ENCODE measurements at places on chromosomes 16 and 17.
A peak's percentile ranks its signal among the peaks of the same experiment; 100 is the strongest.

GRCh38 chr17:78019976-78020716, 61.6 kb downstream of the TNRC6C start:
- no peak for DNase-seq

GRCh38 chr16:19994466-19995170, 79.1 kb downstream of the GPR139 start:
- no peak for DNase-seq

GRCh38 chr16:64225036-64225435, 896.8 kb downstream of the CDH11 start:
- DNase-seq, result no peak

GRCh38 chr16:75464122-75464918, at the start of gene TMEM170A:
TSS of gene TMEM170A (minus strand) at chr16:75464689. CDS start at chr16:75464600, 89 bp downstream.
- DNase-seq, result peak; percentile 93

DNA sequence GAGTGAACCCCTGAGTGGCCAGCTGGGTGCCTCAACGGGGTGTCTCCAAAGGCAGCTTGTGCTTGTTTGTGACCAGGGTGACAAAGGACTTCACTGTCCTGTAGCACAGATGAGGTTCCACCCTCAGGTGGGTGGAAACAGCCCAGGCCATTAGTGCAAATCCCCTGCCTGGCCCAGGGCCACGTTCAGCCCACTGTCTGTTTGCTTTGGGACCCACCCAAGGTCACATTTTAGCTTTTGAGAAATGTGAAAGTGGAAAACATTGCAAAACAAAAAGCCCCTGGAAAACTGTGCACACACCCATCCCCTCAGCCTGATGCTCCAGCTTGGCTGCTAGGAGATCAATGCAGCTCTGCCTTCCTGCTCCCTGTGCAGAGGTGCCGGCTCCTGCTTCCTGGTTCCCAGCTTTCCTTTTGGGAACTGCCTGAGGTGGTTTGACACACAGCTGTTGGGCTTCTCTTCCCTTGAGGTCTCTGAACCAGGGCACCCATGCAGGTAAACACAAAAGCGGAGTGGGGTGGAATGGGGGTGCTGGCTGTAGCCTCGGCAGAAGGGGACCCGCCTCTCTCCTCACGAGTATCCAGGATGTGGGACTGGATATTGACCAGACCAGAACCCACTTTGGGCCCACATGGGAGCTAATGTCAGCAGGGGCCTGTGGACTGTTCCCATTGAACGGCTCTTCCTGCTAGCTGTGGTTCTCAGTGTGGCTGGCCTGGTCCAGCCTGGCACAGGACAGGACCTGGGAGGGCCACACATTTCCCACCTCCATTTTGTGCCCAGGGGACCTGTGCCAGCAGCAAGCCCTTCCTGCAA, 7.9 kb upstream of the SPHK1 start:
- no peak for DNase-seq

- DNase-seq, result no peak
Measured at GRCh38 chr17:66583112-66583748, 251.7 kb upstream of the CACNG5 start.

DNA sequence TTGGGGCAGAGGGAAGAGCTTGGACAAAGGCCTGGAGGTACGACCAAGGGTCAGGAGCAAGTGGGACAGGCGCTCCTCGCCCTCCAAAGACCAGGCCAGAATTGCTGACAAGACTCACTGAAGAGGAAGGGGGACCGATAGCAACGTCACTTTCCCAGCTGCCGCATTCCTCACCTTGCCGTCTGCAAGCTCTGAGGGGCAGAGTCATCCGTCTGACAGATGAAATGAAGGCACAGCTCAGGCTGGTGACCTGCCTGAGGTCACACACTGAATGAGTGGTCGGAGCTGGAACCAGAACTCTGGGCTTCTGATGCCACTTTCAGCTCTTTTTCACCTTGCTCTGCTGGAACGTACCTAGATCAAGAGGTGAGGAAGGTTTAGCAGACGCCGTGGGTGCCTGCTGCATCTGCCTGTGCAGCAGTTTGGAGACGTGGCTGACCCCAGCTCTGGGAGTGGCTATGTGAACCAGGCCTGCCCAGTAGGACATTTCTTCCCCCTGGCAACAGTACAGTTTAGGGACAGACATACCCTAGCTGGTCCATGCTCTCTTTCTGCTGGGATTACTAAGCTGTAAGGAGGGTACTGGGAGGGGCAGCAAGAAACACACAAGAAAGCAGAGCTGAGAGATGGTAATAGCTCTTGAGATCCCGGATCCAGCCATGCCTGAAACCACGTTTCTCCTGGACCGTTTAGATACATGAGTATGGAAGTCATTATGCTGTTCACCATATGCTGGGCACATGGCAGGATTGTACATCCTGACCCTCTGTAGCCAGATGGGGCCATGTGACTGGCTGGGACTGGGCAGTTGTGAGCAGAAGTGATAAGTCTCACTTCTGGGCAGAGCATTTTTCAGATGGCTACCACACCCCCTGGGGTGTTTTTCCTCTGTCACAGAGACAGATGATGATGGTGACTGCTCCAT, 50.9 kb downstream of the IL21R start:
- no peak for DNase-seq

- DNase-seq, result no peak
Measured at GRCh38 chr16:74456290-74456625, 35.0 kb upstream of the CLEC18B start.

DNA sequence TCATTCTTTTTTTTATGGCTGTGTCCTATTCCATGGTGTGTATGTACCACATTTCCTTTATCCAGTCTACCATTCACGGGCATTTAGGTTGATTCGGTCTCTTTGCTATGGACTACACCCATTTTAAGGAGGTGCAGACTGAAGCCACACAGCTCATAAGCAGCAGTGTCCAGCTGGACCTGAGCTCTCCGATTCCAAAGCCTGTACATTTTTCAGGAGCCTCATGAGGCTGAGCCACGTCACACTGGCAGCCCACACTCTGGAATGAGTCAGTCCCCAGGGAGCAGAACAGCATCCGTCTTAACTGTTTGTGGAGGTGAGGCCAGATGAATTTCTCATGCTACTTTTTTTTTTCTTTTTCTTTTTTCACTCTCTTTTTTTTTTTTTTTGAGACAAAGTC, 116.1 kb downstream of the C16orf95 start:
- peak; percentile 96 for DNase-seq

GRCh38 chr17:42055496-42055895, 5.1 kb upstream of the C17orf113 start:
- no peak for DNase-seq

DNA sequence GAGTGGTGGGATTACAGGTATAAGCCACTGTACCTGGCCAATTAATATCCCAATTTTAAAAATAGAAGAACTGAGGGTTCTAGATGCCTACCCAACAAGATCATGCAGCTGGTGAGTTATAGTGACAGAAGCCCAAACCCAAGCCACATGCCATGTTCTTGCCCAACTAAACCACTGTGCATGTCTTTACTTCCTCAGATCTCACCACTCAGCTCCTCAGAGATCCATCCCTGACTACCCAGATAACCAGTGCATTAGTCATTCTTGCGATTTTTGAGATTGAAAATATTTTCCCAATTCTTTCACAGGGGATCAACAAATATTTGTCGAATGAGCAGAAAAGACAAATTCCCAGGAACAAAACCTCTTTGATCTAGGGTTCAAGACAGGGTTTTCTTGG, 303.1 kb downstream of the CBLN1 start:
- DNase-seq, result no peak

DNA sequence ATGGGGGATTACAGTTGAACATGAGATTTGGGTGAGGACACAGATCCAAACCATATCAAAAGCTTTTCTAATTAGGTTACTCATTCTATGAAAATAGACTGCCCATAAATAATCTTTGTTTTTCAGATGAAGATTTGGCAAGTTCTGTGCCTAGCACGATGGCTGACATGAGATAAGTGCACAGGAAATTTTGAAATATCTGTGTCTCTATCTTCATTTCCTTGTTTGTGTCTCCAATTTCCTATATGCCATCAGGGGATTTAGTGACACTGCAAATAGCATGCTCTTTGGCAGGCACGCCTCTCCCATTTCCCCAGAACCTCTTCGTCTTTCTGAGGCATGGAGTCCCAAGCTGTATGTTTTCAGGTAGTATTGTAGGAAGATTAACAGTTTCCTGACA, 544.6 kb downstream of the CDH13 start:
- no peak for DNase-seq

DNA sequence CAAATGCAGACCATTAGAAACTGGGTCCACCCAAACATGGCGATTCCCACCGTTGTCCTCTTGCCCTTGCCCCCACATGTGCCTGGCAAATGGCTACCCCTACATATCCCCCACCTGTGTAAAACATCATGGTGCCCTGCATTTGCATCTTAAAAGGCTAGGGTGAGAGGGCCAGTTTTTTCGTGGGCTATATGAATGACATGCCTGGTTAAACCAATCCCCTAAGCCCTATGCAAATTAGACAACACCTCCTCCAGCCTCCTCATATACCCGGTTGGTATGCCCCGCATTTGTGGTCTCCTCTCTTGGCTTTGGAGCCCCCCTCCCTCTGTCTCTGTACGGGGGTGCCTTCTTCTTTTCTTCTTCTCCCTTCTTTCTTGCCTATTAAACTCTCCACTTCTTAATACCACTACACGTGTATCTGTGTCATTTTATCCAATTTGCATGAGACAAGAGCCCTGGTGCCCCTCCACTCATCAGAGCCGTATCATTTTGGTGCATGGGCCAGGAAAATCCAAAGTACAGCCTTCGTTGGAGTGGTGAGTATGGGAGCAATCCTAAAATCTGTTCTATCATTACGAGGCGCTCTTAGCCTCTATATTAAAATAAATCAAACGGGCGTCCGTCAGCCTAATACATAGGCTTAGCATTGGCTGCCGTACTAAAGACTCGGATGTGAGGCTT, 30.1 kb downstream of the QPRT start:
- DNase-seq, result no peak

DNA sequence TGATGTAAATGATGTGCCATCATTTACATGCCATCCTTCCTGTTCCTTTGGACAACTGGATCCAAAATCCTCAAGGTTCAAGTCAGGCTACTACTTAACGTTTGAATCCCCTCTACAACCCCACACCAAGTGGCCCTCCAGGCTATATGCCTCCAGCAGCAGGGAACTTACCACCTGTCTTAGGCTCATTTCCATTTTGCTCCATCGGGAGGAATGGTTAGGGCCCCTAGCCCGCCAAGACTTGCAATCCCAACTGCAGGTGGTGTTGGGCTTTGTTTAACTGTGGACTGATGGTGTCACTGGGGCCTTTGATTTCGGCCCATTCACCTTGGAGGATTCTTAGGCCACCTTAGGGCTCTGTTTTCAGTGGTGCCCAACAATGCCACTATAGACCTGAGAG, 9.7 kb downstream of the HNF1B start:
- no peak for DNase-seq

GRCh38 chr16:85220125-85220839, 108.0 kb upstream of the CIBAR2 start:
- DNase-seq, result no peak

DNA sequence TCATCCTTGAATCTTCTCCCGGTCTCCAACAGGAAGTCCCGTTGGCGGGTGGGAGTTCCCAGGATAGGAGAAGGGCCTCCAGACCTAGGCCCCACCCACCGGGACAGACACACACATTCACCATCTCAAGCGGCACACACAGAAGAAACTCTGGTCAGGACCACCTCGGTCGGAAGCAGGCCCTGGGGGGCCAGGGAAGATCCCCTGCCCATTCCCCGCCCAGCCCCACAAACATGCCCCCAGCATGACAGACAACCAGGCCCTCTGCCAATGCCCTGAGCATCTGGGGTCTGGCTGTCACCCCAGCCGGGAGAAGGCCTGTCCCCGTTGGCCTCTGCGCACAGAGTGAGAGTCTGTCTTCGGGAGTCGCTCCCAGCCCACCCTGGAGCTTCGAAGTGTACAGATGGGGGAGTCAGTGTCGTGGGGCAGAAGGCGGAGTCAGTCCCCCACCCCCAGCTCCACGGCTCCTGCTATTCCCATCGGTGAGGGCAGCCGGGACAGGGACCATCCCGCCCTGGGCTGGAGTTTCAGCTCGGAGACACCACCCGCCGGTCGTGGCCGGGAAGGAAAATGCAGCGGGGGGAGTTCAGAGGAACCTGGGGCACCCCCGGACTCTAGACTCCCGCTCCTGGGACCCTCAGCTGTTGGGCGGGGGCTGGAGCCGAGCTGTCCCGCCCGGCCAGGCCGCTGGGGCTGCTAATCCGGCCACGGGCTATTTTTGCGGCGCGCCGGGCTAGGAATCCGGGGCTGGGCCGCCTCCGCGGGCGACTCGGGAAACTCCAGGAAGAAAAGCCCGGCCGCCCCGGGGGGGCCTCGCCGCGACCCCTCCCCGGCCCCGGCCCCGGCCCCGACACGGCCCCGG, 660 bp downstream of the RHBDF1 start:
- no peak for DNase-seq

DNA sequence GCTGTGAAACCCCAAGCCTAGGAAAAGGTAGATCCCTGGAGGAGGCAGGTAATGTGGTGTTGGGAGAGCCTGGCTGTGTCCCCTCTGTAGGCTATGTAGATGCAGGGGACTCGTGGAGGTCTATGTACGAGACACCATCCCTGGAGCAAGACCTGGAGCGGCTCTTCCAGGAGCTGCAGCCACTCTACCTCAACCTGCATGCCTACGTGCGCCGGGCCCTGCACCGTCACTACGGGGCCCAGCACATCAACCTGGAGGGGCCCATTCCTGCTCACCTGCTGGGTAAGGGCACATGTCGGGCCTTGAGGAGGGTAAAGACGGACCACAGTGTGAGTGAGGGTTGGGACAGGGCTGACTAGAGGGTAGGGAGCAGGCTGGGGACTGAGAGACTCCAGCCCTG, 12.0 kb downstream of the ACE start:
- no peak for DNase-seq

DNA sequence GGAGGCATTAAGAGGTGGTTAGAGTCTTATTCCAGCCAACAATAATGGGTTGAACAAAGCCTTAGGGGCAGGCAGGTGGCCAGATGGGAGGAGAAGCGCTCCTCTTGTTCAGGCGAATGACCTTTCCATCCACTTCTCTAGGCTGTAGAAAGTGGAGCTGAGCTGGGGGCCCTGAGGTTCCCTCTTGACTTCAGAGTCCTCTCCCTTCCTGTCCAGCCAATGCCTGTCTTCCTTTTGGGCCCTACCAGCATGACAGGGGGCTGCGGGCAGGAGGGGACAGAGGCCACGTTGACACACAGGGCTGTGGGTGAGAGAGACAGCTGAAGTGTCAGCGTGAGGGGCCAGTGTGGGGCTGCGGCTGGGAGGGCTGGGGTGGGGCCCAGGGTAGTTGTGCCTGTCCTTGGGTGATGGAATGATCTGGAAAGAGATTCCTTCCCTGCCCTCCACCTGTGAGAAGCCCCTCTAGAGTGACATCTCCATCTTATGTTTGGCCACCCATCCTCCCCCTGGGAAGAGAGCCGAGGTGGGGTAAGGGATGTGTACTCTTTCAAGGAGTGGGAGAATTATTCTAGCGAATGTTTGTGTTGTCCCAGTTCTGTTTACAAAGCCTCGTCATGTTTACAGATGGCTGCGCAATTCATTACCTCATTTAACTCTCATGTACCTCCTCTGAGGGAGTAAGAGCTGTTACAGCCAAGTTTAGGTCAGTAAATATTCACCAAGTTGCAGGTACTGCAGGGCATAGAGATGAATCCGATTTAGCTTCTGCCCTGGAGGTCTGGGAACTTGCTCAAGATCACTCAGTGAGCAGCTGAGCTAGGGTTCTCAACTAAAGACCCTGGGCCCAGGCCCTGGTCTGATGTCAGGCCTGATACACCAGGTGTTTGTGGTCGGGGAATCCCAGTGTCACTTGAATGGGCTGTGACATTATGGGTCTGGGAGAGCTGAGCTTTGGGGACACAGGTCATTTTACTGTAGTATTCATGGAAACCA, 3.3 kb downstream of the ERBB2 start:
- DNase-seq, result no peak
